GM13976 (cell line): ENCODE measurements at places on chromosomes 12 and 14.

- no peak for DNase-seq
These were observed 68.2 kb upstream of the CLMN start for GRCh38 chr14:95387826-95388445.

DNA sequence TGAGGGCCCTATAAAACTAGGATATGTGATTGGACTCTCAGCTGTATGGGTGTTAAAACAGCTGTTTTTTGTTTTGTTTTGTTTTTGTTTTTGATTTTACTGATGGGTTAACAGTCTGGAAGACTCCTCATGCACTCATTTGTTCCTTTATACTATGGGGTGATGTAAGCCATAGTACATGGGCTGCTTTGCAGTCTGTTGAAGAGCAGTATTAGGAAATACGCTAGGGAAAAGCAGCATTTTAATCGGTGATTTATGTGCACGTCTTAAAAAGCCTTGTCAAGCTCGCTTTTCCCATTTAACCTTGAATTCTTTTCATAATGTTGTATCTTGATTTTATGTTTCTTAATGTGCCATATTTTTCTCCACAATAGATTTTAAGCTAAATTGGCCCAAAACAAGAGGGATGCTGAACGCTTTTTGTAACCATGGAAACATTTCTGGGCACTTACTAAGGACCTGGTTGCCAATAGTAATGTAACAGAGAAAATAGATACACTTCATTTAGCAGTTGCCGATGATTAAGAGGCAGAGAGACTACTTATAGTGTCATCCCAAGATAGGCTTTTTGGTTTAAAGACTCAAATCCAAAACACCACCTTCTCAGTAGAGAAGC lies 244.0 kb downstream of the SNAPC1 start:
- DNase-seq = no peak

DNA sequence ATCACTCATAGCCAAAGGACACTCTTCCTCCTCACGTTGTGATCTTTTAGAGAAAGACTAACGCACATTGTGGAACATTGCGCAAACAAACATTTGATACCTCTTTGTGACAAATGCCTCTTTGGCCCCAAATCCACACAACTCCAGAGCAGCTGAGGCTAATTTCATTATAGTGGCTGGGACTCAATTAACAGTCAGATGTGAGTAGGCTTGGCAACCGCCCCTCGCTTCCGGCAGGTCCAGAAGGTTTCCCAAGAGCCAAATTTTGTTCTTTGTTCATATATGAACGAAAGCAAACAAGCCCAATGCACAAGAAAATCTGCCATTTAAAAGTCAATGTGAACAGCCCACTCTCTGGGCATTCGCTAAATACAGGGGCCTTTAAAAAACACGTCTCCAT lies 273.9 kb downstream of the GLT1D1 start:
- no peak for DNase-seq

DNA sequence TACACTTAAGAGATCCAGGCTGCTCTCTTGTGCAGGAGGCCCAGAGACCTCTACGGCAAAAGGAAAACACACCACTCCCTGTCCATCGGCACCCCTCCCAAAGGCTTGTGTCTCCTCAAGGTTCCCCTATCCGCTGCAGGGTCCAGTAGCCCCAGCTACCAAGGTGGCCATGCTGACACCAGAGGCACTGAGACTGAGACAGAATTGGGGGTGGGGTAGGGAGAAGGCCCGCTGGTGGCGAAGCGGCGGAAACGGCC lies 590 bp downstream of the DDIT3 start:
- DNase-seq = peak; percentile 57

- DNase-seq = no peak
These were observed 125.4 kb downstream of the SAMD4A start for GRCh38 chr14:54692284-54692772.

DNA sequence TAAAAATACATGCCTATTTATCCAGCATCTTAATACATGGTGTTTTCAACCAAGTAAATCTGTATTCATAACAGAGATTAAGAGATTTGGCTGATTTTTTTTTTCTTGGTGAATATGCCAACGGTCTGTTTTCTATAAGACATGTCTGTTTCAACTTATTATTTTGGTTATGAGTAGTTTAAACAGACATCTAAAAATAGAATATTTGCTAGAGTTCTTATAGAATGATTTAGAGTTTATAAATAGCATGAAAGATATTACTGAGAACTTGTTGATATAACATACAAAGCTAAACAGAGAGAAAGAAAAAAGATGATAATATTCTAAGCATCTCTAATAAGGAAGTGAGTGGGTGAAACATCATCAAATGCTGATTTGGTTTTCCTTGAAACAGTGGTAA lies 199.9 kb downstream of the CCDC91 start:
- no peak for DNase-seq

GRCh38 chr14:50083467-50084337 lies 32.7 kb downstream of the VCPKMT start:
- DNase-seq = peak; percentile 50

DNA sequence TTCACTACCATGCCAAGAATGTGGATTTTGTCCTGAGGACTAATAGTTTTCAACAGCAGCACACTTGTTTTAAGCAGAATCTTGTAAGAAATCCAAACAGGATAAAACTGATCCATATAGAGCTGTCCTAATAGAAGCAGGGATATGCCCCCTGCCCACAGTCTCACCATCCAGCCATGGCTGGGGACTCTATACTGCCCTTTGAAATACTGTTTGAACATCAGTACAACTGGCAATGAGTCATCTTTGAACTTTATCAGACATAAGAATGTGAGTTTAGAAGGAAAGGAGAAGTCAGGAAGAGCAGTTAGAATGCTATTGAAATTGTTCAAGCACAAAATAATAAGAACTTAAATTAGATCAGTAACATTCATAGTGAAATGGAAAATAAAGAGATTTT lies 3.8 kb upstream of the C12orf42 start:
- no peak for DNase-seq

DNA sequence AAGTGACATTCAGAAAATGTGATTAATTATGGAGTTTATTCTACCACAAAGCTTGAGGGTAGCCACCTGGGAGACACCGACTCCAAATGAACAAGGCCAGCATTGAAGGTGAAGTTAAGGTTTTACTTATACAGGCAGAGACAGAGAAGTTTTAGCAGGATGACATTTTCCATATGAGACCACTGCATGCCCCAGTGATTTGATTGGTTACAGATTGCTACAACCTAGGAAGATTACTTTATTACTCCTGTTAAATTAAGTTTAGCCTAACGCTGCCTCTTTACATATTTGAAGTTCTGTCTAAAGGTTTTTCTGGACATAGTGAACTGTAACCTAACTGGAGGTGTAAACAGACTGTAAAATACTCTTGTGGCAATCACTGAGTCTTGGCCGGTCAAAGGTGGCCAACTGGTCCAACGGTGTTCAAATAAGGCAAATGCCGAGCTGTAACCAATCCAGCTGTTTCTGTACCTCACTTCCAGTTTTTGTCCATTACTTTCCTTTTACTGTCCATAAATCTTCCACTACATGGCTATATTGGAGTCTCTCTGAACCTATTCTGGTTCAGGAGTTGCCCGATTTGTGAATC lies 57.2 kb downstream of the RIN3 start:
- DNase-seq = no peak

- DNase-seq = no peak
These were observed 395.0 kb upstream of the TBX3 start for GRCh38 chr12:115078990-115079389.

DNA sequence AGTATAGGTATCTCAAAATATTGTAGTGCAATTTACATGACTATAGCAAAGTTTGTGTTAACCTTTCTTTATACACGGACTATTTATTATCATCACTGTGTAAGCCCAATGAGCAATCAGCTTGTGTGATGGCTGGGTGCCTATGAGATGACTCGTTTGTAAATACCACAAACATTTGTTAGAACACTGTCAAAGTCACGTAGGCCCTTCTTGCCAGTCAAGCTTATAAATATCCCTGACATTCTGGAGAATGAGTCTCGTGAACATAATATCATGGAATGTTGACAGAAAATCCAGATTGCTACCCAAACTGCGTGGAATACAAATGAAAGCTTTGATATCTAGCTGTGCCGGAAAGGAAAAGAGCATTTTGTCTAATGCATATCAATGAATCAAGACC lies 648.3 kb upstream of the MDGA2 start:
- no peak for DNase-seq

DNA sequence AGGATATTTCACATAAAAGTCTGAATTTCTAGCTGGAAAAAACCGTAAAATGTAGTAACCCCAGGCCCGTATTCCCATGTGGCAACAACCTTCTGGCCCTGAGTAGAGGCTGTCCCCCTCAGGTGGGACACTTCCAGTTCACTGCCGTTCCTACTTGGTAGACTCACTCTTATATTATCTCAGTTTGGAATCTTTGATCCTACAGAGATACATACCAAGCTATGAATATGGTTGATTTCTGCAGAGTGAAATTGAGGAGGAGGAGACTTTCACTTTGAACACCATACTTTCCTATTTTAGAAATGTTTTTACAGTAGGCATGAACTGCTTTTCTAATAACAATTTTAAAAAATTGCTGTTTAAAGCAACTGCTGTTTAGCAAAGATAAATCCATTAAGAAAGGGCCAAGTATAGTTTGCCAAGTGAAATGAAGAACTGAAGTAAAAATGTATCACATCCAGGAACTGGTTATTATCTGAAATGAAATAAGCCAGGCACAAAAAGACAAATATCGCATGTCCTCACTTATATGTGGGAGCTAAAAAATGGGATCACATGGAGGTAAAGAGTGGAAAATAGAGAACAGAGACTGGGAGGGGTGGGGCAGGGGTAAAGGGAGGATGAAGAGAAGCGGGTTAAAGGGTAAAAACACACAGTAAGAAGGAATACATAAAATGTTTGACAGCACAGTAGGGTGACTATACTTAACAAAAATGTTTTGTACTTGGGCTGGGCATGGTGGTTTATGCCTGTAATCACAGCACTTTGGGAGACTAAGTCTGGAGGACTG lies 92.8 kb upstream of the METAP2 start:
- DNase-seq = no peak

DNA sequence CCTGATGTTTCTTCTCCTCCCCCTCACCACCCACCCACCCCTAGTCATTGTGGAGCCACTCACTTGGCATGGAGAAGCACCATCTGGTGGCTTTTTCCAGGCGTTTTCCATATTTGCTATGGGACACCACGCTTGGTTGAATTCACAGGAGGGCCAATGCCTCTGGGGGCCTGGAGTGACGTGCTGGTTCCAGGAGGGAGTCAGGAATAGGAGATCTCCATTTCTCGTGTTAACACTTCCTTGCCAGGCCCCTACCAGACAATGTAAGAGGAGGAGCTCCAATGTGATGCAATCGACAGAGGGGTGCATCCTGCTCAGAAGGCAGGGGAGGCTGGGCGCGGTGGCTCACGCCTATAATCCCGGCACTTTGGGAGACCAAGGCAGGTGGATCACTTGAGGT lies 21.6 kb upstream of the TESC start:
- no peak for DNase-seq

DNA sequence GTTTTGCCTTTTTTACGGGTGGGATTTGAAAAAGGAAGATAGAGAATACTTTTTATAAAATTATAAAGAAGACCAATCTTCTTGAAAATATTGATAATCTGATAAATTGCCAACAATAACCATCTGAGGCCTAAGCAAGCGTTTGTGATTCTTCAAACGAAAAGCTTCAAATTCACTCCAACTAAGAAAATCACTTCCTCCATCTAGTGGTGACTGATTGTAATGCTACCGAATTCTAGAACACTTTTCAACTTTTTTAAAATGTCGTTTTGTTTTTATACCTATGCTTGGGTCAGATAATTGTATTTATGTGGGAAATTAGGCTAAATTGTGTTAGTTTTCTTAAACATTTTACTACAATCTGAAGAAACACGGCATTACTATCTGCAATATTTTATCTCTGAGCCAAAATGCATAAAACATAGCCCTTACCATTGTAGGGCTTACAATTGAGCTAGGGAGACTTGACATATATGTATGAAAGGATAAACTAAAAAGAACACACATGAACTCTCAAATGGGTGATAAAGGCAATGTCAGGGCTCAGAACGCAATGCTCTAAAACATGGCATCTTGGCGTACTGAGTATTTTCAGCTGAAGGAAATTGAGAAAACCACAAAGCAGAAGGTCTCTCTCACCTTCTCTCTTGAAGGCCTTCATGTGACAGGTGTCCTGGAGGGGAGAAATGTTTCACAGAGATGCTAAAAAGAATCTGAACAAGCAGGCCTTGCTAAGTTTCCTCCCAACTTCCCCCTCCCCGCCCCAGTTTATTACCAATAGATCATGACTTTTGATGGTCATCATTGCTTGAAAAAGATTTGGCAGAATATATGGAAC lies 36.8 kb upstream of the G2E3 start:
- peak; percentile 18 for DNase-seq

DNA sequence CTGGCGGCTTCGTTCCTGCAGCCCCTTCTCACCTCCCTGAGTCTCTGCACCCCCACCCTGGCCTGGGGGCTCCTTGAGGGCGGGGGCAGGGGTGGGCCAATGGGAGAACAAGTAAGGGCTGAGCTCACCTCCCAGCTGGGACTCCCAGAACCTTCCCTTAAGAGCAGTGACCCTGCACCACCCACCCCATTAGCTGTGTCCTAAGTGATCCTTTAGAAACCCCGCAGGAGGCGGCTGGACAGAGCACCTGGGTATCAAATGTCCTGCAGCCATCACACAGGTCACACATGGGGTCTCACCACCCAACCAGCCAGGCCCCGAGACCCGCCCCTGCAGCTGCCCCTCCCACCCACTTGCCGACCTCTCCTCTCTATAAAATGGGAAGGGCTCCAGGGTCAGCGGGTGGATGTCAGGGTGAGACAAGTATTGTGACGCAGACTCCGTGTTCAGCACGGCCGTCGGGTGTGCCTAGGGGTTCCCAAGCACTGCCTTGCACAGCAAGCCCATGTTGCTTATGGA lies 151.2 kb upstream of the C14orf180 start:
- DNase-seq = peak; percentile 15

GRCh38 chr12:119069147-119069642 lies 87.9 kb downstream of the SRRM4 start:
- no peak for DNase-seq

DNA sequence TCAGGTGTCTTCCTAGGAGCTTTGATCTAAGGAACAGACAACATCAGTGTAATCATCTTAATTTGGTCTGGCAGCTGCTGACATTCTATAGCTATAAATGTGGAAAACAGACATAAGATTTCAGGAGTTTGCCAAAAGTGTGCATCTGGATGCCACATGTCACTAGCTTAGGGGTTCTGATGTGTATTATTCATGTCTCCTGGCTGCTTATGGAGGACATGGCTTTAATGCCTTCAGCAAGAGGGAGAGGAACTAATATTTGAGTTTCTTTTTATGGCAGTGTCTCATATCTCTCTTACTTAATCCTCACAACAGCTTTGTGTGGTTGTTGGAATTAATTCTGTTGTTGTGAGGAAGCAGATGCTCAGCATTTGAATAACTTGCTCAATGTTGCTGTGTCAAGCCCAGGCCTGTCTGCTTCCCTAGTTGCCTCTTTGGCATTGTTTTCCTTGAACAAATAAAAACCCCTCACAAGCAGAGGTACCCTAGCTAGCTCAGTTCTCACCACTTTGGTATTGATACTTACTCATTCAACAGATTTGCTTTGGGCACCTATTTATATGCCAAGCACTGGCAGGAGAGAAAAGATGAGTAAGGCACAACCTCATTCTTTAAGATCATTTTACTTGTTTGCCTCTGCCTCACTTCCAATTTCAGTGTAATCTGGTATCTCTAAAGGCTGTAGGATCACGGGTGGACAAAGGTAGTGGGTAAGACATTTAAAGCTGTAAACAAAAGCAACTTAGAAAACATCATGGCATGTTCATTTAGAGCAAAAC lies 39.8 kb upstream of the EID3 start:
- DNase-seq = no peak
